Femur (tissue), 1 donor: ENCODE measurements at places on chromosomes 6 and 20.
A peak's percentile ranks its signal among the peaks of the same experiment; 100 is the strongest.

GRCh38 chr6:144394210-144394609, 109.1 kb downstream of the UTRN start:
- no peak for DNase-seq

- DNase-seq: no peak
Measured at GRCh38 chr6:29525311-29525639, 34.3 kb downstream of the UBD start.

GRCh38 chr6:31053873-31054272, 43.6 kb downstream of the MUC22 start:
- peak; percentile 43 for DNase-seq

GRCh38 chr6:135568379-135568778, 70.8 kb upstream of the AHI1 start:
- peak; percentile 51 for DNase-seq

- DNase-seq: no peak
Measured at GRCh38 chr20:2261046-2261485, 34.7 kb upstream of the TGM3 start.

GRCh38 chr6:18264923-18265377, 620 bp upstream of the DEK start:
- no peak for DNase-seq

DNA sequence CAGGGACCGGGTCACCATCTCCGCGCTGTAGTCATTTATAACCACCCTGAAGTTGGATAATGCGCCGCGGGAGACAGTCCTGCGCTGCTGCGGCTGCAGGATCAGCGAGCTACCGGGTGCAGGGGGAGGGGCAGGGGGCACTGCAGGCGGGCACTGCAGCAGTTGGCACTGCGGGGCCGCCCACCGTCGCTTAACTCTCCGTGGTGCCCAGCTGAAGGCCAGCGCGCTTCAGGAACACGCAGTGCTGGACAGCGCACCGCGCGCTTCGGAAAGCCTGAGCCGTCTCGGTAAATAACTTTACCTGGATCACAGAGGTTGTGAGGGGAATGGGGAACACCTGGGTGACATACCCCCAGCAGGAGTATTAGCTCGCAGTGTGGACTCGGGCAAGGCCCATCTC, 12.4 kb upstream of the LRFN2 start:
- DNase-seq: peak; percentile 42

DNA sequence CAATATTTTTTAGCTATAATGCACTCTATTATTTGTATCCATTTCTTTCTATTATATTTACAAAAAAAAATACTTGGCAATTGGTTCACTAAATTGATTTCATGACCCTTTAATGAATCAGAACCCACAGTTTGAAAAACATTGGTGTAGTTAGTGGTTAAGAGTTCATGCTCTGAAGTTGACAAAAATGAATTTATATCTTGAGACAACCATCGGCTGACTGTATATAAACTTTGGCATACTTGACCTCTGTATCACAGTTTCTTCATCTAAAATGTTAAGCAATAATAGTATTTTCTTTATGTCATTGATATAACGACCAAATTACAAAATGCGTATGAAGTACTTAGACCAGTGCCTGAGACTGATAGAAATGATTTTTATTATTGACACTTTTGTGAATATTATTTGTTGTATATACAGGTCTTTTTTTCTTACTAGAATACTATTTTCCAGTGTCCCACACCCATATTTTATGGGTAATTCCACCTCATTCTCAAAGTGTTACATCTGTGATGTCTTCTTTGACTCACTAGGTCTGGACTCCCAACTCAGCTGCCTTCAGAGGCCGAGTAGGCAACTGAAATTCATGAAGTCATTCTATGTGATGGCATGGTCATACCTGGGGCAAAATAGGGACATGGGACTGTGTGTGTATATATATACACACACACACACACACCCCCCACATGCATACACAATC, 459.2 kb downstream of the RFPL4B start:
- DNase-seq: no peak

- peak; percentile 76 for DNase-seq
Measured at GRCh38 chr6:14706378-14706929, 539.4 kb upstream of the JARID2 start.

GRCh38 chr6:10759312-10759839, 11.8 kb downstream of the TMEM14B start:
- DNase-seq: no peak

GRCh38 chr6:7640607-7641577, 50.9 kb downstream of the SNRNP48 start:
- no peak for DNase-seq
